NCI-H2081 treated with DMSO at 0.1 percent for 48 hours (cell line): ENCODE measurements at places on chromosomes 5 and 9.

- no peak for DNase-seq
Measured at GRCh38 chr5:116379306-116379705, 195.3 kb downstream of the SEMA6A start.

DNA sequence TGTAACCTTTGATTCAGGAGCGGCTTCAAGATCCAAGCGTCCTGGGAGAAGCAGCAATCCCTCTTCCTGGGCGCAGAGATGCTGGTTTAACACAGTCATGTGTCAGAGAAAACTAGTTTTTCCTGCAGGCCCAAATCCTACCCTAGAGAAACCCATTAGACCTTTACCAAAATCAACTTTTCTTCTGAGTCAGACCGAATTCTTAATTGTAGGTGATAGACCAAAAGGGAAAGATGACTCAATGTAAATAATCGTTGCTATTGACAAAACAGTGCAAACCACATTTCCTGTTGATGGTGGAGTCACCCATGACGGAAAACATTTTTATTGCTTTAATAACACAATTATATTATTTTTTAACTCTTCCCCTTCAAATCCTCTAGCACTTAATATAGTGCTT, 40.1 kb downstream of the SLC1A1 start:
- no peak for DNase-seq

DNA sequence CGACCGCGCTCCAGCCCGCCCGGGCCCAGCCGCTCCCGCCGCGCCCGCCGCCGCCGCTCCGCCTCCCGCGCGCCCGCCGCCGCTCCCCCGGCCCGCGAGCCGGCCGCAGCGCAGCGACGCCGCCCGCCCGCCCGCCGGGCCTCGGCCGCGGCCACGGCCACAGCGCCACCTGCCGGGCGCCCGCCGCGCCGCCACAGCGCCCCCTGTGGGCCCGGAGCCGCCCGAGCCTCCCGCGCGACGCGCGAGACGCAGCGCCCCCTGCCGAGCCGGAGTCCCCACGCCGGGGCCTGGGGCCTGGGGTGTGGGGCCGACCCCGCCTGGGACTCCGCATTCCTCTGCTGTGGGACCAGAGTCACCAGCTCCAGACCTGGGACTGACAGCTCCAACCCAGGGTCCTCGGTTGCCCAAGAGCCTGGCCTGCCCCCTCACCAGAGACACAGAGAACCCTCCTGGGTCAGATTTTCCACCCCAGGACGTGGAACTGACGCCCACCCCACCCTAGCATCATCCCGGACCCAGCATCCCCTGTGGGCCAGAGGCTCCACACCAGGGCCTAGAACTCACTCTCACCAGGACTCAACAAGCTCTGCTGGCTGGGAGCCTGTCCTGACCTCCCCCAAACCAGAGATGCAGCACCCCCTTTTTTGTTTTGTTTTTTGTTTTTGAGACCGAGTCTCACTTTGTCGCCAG, at the start of gene RAPGEF1:
RAPGEF1 (minus strand) TSS at position 118 of the 690 bp plus-strand sequence. CDS start 246 bp downstream, outside the sequence.
- DNase-seq = no peak

GRCh38 chr5:1057485-1058082, 49.0 kb downstream of the NKD2 start:
- no peak for DNase-seq

- DNase-seq = no peak
Measured at GRCh38 chr5:35461530-35461929, 156.1 kb upstream of the SPEF2 start.
